ENCODE measurements at places on chromosomes 12 and 14.

DNA sequence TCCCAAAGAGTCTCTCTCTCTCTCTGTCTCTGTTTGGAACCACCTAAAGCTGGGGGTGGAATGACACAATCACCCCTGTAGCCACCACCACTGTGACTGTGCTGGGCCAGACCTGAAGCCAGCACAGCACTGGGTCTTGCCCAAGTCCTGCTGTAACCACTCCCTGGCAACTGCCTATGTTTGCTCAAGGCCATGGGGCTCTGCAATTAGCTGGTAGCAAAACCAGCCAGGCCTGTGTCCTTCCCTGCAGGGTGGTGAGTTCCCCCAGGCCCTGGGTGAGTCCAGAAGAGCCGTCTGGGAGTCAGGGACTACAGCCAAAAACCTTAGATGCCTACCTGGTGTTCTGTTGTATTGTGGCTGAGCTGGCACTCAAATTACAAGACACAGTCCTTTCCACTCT, 50.8 kb downstream of the DGLUCY start:
- peak; percentile 20 for DNase-seq

DNA sequence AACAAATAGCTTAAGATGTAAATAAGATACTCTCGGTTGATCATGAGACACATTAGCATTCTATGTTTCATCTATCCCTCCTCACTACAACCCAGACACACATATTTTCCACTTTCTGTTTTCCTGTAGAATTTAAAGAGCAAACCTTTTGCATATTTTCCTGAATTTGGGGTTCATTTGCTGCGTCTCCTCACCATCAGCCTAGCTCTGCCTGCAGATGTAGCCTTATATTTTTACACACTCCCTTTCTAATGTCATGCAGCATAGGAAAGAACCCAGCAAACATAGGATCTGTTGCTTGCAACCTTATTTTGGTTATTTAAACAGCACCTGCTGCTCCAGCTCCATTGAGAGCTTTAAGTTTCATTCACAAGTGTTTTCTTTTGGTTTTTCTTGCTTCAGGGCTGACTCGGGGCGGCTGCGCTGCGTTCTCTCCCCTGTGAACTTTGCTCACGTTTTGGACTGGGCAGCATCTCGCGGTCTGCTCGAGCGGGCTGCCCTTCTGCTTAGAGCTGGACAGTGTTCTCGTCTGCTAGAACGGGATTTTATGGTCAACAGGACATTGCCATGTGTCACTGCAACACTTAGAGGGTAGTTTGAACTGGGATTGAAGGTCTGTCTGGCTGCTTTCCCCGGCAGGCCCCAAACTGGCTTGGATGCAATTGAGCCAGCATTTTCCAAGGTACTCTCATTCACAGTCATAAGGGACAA, 57.8 kb upstream of the VRK1 start:
- no peak for DNase-seq

DNA sequence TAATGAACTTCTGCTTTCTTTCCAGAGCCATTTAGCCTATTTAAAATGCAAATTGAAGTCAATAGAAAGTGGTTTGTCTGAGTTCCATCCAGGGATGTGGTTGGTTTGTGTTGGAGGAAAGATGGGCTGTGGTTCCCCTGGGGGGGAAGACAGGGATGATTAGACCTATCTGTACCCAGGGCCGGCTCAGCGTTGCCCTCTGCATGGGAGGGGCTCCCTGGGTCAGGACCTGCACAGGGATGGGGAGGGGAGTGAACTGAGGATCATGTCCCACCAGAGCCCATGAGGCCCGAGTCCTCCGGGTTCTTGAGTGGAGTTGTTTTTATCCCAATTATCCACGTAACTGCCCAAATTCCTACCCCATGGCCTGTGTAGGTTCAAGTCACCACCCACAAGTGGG, 76.9 kb upstream of the SFSWAP start:
- DNase-seq: no peak

- DNase-seq: peak; percentile 19
Observed at GRCh38 chr14:22887260-22887989, 4.4 kb downstream of the REM2 start.

GRCh38 chr14:68749487-68750475, 43.1 kb downstream of the ZFP36L1 start:
- DNase-seq: no peak

DNA sequence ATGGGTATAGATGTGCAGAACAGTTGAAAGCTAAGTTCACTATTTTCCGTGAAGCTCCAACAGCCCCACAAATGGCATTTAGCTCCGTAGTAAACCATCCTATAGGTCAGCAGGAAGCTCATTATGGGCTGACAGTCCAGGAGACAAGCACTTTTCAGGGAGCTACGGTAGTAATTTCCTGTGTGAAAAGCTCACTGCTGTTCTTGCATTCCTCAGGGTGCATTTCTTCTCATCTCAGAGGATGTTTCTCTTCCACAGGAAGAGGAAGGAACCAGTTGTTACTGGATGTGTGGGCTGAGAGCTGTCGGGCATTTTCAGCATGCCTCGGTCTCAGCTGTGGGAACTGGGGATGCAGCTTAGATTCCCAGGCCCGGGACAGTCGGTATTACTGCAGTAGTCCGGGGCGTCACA, 72.8 kb downstream of the GALNT4 start:
- no peak for DNase-seq

DNA sequence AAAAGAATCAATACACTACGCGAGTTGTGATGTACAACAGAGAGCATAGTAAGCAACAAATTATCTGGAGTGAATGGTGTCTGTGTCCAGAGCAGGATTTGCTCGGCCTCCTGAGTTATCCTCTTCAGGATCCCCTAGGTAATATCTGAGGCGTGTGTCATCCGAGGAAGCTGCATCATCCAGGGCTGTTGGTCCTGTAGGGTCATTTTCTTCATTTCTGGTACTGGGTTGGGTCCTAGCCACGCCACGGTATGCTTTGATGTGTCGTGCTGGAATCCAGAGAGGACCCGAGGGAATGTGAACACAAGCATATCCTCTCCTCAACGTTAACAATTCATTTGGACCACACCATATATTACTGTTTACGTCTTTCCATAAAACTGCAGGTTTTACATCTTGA, 19.0 kb upstream of the CLEC4E start:
- DNase-seq: no peak

- peak; percentile 61 for DNase-seq
Observed at GRCh38 chr14:68137704-68138619, 318.4 kb downstream of the RAD51B start.

DNA sequence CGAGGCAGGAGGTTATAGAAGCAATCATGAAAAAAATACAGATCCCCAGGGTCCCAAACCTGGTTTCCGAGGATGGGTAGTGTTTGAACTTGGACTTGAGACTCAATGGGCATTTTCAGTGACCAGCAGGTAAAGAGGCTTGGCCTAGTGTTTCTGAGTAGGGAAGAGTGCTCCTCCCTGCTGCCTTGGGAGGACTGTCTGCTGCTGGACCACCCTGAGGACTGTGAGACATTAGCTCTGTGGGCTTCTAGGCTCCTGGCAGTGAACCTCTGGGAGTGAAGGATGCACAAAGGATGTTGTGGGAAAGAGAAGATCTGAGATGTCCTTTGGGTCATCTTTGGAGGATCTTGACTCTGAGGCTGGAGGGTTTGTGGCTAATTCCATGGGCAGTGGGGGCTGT, 30.5 kb downstream of the ANKRD9 start:
- DNase-seq: no peak

DNA sequence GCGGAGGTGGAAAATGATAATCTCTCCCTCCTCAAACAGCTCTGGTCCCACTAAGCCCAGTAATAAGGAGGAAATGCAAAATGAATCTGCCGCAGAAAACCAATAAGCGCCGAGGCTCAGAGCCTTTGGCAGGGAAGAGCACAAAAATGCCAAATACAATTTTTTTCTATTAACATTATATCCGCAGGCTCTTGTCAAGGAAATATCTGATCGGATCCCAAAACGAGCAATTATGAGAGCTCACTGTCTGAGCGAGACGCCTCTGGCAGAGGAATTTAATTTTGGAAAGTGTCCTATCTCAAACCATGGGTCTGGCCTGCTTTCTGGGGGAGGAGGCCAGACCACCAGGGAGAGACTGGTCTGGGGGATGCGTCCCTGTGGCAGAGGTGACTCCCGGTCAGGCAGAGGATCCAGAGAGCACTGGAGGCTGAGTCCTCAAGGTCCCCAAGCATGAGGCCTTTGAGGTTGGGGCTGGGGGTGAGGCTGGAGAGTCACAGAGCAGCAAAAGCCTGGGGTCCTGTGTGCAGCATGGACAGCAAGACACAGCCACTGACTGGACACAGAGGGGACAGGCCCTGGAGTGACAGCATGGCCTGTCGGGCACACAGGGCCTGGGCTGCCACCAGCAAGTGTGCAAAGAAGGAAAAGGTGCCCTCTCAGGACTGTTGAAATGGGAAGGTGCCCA, 342.8 kb upstream of the SFSWAP start:
- no peak for DNase-seq

- DNase-seq: no peak
Observed at GRCh38 chr14:101359221-101360053, 201.9 kb upstream of the DIO3 start.

GRCh38 chr14:76337635-76338545, 38.0 kb upstream of the ESRRB start:
- no peak for DNase-seq
